IMR-90 (cell line): ENCODE measurements at places on chromosomes 3 and 15. TPM values are rescaled to one million over a fixed set of nuclear protein-coding genes. Genes with fewer than 3 reads are reported as not detected.

DNA sequence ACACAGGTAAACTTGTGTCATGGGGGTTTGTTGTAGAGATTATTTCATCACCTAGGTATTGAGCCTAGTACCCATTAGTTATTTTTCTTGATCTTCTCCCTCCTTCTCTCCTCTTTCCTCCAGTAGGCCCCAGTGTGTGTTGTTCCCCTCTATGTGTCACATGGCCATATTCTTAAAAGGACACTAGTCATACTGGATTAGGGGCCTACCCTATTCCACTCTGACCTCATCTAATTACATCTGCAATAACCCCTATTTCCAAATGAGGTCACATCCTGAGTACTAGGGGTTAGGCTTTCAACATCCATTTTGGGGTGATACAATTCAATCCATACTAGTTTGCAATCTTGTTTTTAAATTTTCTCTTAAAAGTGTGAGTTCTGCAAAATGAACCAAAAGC, 142.8 kb downstream of the IMPG2 start:
- DNase-seq: no peak

- no peak for DNase-seq
These were observed 4.4 kb downstream of the ACAP2 start for GRCh38 chr3:195438371-195438770.

The PIGZ gene
- total RNA-seq: under 0.01 and 0.18 TPM in 2 replicates

DNA sequence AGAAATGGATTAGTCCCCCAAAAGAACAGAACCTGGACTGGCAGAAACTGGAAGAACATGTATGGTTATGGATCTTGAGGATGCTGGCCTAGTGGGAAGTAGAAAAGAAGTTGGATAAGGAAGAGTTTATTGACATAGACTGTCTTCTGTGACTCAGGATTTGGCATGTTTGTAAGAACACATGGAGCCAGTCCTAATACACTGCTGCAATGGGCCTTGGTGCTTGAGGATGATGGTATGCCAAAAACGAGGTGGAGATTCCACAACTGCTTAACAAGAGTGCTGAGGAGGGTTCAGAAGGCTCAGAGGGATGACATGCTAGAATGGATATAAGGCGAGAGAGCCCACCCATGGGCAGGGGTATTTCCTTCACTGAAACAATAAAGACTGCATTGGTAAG, 22.4 kb downstream of the LZTFL1 start:
- DNase-seq: peak; percentile 84

The CILP gene
- under 0.01 TPM in 1 of 2 replicates, not detected in the other for total RNA-seq

GRCh38 chr15:88990185-88990679, 77.1 kb upstream of the MFGE8 start:
- no peak for DNase-seq

The LSMEM2 gene
- under 0.01 TPM in 2 replicates for total RNA-seq

The TRH gene
- total RNA-seq: not detected in 2 replicates

The SIDT1 gene
- total RNA-seq: not detected in 2 replicates

The WDR93 gene
- total RNA-seq: not detected in 2 replicates

DNA sequence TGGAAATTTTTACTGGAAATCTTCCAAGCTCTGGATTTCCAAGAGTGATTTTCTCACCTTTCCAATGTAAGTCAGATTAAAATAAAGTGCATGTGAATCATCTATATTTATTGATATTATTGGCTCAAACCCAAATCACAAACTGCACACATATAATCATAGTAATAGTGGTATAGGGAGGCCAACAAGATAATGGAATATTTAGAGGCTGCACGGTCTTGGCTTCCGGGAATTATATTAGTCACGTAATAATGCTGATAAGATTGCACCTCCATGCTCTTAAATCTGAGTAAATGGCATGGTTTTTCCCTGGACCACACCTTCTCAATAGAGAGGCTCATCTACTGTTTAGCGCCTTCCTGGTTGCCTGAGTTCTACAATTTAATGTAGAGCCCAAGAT, 567.1 kb upstream of the NR2F2 start:
- no peak for DNase-seq

The ARPP21 gene
- not detected in 2 replicates for total RNA-seq

The NMNAT3 gene
- total RNA-seq: under 0.01 and 0.36 TPM in 2 replicates

The CHDH gene
- under 0.01 and 0.28 TPM in 2 replicates for total RNA-seq

GRCh38 chr3:134473868-134474546, 11.8 kb downstream of the ANAPC13 start:
- peak; percentile 87 for DNase-seq

DNA sequence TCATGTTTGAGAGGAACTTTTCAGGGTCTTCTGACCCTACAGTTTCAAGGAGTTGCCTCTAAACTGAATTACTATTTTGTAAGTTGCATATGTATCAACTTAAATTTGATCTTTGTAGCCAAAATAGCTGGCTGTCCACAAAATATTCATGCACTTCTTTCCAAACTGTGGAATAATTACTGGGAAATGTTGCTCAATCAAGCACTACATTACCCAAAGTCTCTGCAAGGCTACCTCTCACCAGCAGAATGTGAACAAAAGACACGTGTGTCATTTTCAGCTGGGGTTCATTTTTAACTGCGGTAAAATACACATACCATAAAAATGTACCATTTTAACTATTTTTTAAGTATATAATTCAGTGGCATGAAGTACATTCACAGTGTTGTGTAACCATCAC, 320.4 kb downstream of the CTNNB1 start:
- no peak for DNase-seq

The CA12 gene
- 33.7 and 36.4 TPM in 2 replicates for total RNA-seq

The SCG3 gene
- not detected in 2 replicates for total RNA-seq

- DNase-seq: no peak
These were observed 48.1 kb downstream of the PLCL2 start for GRCh38 chr3:16932877-16933276.

DNA sequence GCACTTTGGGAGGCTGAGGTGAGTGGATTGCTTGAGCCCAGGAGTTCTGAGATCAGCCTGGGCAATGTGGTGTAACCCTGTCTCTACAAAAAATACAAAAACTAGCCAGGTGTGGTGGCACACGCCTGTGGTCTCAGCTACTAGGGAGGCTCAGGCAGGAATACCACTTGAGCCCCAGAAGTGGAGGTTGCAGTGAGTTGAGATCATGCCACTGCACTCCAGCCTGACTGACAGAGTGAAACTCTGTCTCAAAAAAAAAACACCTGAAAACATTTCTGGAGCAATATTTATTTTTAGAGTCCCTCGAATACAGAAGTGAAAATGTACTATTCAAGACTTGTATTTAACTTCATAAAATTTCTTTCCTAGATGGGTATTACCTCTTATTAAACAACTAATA, 4.6 kb downstream of the SPCS1 start:
- no peak for DNase-seq

- peak; percentile 8 for DNase-seq
These were observed 187.1 kb downstream of the PDE8A start for GRCh38 chr15:85168642-85169173.

The GOLGA8J gene
- total RNA-seq: under 0.01 TPM in 1 of 2 replicates, not detected in the other

- DNase-seq: no peak
These were observed 688.7 kb downstream of the MECOM start for GRCh38 chr3:168974617-168975403.

DNA sequence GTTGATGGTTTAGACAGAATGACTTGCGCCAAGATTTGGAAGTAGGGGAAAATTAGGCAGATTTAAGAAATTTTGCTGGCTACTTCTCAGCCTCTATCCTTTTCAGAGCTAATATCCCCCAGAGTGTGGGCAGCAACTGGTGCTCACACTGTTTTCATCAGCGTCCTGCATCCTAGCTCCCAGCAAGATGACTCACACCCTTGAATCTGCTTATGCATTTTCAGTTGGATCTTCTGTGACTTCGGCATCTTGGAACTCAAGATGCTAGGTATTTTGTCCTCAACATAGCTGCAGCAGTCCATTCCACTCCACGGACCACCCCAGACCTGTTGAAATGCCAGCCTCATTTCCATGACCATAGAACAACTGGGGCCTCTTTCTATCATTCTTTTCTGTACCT, 336.1 kb upstream of the NR2F2 start:
- peak; percentile 82 for DNase-seq

- DNase-seq: no peak
These were observed 80.4 kb upstream of the ZBTB20 start for GRCh38 chr3:115227461-115227860.

DNA sequence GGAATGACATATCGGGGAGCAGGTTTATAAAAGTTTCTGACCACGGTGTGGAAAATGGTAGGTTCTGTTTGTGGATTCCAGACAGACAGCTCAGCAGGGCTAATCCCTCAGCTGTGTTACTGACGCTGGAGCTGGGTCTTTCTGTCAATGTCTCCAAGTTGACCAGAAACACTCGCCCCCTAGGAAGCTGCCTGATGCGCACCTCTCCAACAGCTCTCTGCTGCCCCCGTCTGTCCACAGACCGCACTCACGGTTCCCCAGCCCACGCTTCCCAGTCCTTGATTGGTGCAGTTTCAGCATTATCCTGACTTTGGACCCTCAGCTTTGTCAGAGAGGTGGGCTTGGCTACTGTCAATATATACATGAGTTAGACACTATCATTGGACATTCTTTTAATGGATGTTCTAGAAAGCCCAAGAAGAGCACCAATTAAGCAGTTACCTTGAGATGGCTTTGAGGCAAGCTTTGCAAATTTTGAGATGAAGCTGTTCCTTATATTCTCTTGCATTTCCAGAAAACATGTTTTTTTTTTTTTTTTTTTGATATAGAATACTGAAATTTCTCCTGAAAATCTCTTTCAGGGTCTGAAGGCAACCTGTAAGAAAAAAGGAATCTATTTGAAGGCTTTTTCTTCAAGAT, 98.9 kb upstream of the TBC1D5 start:
- peak; percentile 46 for DNase-seq

DNA sequence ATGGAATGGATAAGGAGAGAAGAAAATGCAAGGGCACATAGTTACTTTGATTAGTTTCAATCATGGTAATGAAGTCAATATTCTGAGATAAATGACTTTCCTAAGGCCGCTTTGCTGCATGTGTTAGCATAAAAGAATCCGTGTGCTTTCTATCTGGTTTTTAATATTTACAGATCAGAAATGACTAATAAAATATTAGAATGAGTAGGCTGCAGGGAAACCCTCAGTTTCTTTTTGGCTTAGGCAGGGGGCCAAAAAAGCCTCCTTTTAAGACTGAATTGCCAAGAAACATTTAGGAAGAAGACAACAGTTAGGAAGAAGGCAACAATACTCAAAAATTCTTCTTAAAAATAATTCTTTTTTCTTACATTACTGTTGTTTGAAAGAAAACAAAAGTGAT, 11.6 kb downstream of the NEK11 start:
- peak; percentile 34 for DNase-seq

The WDR49 gene
- not detected in 2 replicates for total RNA-seq

GRCh38 chr3:197541756-197542539, 13.8 kb downstream of the BDH1 start:
- peak; percentile 73 for DNase-seq

DNA sequence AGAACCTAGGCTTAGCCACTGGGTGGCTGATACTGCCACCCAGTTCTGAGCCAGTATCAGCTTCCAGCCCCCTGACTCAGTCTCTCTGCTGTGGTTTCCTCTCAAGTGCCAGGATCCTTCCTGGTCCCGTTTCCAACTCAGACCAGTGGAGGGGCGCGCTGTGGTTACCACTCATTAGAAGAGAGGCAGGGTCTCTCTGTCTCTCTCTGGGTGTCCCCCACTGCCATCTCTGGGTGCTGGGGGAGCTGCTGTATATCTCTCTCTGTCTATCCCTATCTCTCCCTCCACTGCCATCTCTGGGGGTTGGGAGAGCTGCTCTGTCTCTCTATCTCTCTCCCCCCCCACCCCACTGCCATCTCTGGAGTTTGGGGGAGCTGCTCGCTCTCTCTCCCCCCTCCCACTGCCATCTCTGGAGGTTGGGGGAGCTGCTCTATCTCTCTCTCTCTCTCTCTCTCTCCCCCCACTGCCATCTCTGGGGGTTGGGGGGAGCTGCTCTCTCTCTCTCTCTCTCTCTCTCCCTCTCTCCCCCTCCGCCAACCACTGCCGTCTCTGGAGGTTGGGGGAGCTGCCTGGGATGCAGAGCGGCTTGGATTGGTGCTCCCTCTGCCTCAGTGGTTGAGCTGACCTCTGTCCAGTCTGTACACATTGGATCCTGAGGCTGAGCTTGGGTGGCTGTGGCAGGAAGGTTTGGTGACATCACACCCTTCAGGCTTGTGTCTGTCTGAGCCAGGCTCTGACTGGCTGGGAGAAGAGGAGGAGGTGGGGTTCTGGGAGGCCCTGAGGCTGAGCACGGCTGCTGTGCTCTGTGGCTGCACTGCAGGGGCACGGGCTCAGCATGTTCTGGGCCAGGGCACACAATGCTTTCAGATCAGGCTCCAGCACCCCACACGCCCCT, 98.9 kb downstream of the APBA2 start:
- peak; percentile 82 for DNase-seq

DNA sequence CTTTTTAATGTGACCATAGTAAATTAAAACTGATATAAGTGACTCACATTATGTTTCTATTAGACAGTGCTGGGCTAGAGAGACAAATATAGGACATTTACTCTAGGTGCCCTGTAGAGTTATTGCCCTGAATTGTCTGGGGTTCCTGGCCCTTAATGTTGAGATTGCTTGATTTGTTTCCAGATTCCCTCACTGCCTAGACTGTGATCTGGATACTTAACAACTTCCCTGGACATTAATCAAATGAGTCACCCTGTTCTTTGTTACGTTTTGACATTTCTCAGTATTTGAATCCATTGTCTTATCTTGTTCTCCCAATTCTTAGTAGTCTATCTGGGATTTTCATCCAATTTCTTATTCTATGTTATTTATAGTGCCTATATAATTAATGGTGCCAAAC, 65.8 kb downstream of the DTWD1 start:
- DNase-seq: peak; percentile 32

The PARL gene
- 35.5 and 44.2 TPM in 2 replicates for total RNA-seq

DNA sequence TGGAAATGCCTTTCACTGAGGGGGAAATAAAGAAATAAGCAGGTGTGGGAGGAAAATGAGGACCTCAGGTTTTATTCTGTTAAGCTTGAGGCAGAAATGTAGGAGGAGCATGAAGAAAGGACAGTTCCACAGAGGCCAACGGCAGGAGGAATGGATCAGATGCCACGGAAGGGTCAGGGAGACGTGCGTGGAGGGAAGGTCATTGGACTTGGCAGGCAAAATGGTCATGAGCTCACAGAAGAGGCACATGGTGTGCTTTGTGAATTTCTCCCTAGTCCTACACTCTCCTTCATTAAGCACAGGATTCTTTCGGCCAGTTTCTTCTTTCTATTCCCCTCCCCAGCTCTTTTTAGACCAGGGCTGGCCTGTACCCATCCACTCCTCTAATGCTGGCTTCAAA, 32.5 kb upstream of the THSD4 start:
- DNase-seq: no peak

The CEMIP gene
- 51.9 and 63.8 TPM in 2 replicates for total RNA-seq

DNA sequence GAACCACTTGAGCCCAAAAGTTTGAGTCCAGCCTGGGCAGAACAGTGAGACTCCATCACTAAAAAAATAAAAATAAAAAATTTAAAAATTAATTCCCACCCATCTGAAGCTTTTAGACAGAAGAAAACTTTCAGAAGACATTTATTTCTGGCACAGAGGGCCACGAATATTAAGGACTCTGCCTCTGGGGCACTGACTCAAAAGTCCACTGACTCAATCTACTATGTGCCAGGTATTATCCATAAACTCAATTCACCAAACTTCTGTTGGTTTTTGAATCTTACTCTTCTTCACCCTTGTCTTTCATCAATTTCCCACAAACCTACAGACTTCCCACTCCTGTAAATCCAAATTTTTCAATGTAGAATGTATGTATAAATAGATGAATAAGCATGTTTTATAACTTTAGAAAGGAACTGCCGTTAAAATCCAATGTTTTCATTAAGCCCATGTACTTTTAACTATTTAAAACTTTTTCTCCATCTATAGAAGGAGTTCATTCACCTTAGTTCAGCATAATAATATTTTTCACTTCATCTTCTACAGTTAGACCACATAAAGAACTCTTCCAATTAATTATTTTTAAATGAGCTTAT, 19.9 kb downstream of the ATP13A3 start:
- DNase-seq: no peak

- DNase-seq: no peak
These were observed 40.6 kb downstream of the ADAMTSL3 start for GRCh38 chr15:83694536-83694935.

GRCh38 chr15:79844221-79844620, 52.6 kb downstream of the MTHFS start:
- no peak for DNase-seq
